Muscle of arm (tissue), 14 donors: ENCODE measurements at places on chromosomes 6 and 20.

GRCh38 chr6:159959976-159960384, 8.9 kb upstream of the IGF2R start:
- no peak for DNase-seq

GRCh38 chr6:113447088-113447831, 409.9 kb upstream of the MARCKS start:
- no peak for DNase-seq

- no peak for DNase-seq
Measured at GRCh38 chr6:19024737-19025136, 637.6 kb downstream of the RNF144B start.

DNA sequence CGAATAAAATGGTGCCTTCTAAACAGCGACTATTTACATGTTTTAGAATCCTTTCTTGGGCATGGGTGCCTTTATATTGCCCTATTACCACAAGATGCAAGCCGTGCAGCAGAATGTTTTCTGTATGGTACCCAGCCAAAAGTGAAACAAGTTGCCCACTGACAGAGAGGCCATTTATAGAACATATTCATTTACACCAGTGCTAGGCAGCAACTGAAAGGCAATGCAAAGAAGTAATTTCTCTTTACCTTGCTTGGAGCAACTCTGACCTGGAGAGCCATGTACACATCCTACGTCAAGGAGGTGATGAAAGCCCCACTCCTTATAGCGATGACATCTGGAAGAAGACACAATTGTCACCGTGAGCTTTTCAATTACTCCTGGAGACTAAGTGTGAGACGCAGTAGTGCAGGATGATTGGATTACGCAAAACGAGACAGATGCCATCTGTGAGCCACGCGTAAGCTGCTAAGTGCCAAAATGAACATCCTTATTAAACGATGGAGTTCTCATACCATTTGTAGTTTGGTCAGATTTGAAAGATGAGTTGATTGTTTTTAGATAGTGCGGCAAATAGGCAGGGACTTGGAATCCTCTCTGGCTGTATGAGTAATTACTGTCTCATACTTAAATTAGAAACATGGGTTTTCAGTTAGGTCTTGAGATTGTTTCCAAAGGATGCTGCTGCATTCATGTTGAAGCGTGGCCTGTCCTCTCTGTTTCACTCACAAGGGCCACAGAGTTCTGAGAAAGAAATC, at the start of gene TMEM244:
Gene TMEM244 (minus strand): TSS at position 408 of the 758 bp plus-strand sequence. CDS start 127 bp downstream, at position 281.
- peak; percentile 15 for DNase-seq

DNA sequence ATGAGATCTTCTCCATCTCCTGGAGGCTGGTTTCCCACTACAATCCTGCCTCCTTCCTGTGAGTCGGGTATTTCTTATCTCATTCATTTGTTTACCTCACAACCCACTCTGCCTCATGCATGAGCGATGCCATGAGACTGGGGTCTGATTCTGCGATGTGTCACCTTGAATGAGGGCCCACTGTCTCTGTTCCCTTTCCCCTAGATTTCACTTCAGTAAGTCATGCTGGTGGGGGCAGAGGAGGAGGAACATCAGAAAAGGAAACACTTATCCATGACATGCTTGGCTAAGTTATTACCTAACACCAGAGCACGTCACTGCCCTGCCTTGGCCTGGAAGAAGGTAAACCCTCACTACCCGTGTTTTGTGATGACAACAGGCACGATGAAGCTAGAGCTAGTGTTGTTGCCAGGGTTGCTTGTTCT, 337.4 kb upstream of the PRDM1 start:
- DNase-seq: no peak

DNA sequence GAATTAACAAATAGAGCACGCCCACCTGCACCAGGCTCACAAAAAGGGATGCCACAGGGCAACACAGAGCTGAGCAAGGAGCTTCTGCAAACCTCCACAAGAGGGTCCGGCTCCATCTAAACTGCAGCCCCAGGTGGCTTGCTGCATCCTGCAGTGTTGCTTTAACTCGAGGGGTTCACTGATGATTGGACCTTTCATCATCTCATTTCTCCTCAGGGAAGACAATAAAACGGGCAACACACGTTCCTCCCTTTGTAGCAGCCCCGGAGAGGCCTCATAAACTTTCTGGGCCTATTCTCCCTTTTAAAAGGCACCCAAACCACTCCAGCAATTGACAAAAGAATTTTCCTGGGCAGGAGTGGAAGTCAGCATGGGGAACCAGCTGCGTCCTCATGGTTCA, 161.5 kb upstream of the CDH4 start:
- DNase-seq: no peak

DNA sequence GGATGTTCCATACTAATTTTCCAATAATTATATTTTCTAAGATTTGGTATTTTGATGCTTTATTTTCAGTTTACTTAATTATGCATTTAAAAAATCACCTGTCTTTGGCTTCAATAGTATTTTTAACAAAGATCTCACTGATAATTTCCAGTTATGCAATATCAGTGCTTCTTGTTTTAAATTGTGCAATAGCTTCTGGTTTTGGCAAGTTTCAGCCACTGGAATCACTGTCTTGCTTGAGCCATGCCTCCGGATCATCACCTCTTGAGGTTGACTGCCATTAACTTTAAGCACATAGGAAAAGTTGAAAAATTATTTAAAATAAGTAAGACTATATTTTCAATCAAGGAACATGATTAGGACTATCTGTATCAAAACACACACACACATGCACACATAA, 1242.1 kb downstream of the HACE1 start:
- DNase-seq: no peak

- no peak for DNase-seq
Measured at GRCh38 chr6:139829576-139829975, 455.1 kb upstream of the CITED2 start.

DNA sequence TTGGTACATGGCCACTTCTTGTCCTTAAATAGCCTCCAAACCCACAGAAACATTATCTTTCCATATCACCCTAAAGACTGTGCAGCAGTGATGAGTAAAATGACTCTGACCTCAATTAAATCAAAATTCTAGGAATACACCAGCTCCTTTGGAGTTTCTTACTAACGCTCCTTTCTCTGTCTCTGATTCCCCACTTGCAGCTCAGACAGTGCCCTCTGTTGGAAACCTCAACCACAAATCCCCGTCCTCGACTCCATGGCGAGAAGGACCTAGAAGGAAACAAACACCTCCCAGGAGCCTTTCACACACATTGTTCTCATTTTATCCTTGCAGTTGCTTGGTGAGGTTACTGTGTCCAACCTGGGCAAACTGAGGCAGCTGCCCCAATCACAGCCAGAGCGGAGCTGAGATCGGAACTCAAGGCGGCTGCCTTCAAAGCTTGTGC, 17.7 kb upstream of the PARD6B start:
- no peak for DNase-seq

DNA sequence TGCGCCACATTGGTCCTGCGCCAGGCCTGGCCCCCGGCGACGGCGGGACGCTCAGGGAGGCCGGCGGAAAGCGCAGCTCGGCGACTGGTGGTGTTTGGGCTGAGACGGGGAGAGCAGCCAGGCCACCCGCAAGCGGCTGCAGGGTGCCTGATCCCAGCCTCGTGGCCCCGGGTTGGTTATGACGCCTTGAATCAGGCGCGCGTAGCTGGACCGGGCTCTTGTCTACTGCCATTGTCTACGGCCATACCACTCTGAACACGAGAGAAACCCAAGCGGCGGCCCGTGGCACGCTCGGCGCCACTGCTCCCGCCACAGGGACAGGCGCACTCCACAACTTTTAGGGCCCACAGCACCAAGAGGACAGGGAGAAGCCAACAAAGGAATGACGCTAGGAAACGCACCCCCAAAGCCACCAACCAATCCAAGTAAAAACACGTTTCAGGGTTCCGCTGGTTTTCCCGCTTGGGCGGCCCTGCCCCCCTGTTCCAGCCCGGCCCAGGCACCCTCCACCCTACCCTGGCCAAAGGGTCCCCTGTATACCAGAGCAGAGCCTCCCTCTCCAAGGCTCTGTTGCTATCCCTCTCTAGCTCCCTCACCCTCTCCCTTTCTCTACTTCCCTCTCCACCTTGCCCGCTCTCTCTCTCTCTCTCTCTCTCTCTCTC, 1849.3 kb upstream of the DEFB115 start:
- no peak for DNase-seq

DNA sequence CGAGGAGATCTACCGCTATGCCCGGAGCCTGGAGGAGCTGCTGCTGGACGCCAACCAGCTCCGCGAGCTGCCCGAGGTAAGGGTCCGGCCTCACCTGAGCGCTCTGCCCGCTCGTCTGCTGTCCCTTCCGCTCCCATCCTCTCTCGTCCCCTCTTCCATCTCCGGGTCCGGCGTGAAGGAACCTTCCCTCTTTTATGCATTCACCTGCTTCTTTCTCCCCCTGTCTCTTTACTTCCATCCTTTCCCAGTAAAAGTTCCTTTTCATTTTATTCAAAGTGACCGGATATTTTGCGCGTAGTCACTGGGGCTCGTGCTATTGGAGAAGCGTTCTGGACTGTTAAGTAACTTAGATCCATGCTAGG, 516 bp downstream of the LRRC1 start:
- no peak for DNase-seq

DNA sequence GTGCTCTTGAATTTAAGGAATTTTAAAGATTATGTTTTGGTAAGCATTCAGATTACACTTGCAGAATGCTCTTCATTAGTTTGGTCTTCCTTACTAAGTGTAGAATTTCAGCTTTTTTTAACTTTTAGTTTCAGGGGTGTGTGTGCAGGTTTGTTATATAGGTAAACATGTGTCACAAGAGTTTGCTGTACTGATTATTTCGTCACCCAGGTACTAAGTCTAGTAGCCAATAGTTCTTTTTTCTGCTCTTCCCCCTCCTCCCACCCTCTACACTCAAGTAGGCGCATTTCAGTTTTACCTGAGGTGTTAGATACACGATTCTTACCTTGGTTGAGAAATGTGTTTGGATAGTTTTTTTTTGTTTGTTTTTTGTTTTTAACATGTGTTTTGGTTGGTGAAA, 68.3 kb downstream of the AFG1L start:
- no peak for DNase-seq

- DNase-seq: peak; percentile 81
Measured at GRCh38 chr6:35016502-35017321, 124.4 kb downstream of the TCP11 start.

DNA sequence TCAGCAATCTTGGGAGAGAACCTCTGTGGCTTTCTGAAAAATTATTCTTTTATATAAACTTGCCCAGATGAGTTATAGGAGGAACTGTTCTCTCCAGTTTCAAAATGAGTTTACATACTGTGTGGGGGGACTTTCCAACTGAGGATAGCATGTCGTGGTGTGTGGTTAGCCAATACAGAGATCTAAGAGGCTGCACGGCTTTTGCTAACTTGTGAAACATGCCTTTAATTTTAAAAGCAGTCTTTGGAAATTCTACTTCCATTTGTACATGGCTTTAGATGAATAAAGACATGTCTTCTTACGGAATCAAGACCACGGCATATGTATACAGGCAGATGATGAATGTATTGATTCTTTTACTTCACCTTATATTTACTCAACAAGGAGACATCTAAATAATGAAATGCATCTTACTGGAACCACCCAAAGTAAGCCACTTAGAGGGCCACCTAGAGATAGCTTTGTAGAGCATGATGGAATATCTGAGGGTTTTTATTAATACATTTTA, 39.8 kb downstream of the HIVEP1 start:
- DNase-seq: no peak

DNA sequence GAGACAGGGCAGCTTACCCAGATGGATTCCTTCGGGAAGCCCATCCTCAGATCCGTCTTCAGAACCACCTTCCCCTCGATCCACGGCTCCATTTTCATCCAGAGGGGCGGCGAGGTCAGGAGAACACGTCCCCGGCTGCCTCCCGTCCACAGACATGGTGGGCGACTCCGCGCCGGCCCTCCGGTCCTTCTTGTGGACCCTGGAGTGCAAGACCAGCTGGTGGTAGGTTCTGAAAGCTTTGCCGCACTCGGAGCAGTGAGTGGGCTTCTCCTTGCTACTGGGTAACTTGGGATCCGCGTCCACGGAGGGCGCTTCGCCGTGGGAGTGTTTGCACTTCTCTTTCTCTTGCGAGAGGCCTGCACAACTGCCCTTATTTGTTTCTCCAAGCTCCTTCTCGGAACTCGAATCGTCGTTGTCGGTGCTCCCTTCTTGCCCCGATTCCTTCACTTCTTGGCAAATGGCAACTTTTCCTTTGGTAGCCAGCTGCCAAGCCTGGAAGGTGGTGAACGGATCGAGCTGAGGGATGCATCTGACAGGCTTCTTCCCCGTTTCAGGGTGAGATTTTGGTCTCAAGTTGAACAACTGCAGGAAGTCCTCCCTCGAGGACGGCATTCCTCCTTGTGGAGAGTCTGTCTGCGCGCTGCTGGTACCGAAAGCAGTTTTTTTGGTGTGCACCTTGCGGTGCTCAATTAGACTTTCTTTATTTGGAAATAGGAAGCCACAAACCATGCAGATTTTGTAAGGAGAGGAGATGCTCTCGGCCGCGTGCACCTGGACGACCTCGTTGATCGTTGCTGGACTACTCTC, 12.0 kb downstream of the ZNF217 start:
- no peak for DNase-seq

GRCh38 chr6:149389509-149390297, 10.4 kb upstream of the SUMO4 start:
- no peak for DNase-seq

DNA sequence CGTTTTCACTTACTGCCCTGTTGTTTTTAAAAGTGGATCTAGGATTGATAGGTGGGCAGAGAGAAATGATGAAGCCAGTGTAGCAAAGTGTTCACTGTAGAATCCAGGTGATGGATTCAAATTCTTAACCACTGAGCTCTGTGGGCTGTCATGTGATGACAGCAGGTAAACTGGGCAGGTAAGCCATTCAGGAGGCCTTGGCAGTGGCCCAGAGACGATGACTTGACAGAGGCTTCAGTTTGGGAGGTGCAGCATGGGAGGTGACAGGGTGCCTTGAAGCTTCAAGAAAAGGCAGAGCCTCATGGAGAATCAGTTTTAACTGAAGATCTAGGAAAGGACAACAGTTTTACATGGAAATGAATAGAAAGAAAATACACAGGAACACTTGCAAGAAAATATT, 2.0 kb downstream of the NAA20 start:
- DNase-seq: no peak

GRCh38 chr6:73696966-73697655, 1.1 kb downstream of the CD109 start:
- DNase-seq: no peak

DNA sequence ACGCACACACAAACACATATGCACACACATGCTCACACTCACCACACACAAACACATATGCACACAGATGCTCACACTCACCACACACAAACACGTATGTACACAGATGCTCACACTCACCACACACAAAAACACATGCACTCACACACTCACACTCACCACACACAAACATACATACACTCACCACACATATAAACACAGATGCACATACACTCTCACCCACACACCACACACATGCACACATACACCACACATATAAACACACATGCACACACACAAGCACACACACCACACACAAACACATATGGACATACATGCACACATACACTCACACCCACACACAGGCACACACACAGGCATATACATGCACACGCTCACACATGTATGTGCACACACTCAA, 112.3 kb downstream of the ERMARD start:
- DNase-seq: no peak

- no peak for DNase-seq
Measured at GRCh38 chr6:170193326-170193821, 97.5 kb downstream of the DLL1 start.
